Keratinocyte (primary cell): ENCODE measurements at places on chromosomes 6 and 20.
A peak's percentile ranks its signal among the peaks of the same experiment; 100 is the strongest.

- DNase-seq, result no peak
Measured at GRCh38 chr20:2104236-2104635, 2.6 kb downstream of the STK35 start.

- no peak for DNase-seq
Measured at GRCh38 chr20:18108326-18108725, 29.3 kb upstream of the KAT14 start.

DNA sequence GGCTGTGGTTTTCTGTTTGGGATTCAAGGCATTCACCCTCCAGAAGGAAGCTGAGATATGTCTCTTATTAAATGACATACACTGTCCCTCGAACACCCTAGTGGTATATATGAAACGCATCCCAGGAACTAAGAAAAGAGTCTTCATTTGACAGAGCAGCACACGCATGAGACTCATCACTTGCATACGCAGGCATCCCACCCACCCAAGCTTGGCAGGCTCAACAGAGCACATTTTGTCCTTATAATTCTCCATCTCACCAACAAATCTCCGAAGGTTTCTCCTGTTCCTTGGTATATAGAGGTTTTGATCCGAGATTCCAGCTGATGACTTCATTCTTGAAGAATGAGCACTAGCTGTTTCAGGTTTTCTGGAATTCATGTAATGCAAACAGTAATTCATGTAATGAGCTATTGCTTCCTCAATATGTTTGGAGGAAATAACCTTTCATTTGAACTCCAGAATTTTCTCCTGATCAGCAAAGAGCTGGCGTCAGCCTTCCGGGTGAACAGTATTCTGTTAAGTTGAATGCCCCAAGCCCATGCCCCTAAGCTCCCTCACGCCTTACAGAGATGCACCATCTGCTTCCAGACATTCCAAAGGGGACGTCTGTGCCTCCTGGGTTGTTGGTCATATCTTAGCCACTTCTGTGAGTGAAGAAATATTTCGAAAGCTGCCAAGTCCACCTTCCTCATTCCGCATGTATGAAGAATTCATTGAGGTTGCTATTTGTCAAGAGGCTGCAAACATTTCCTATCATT, 66.0 kb upstream of the CDH4 start:
- DNase-seq, result peak; percentile 77

GRCh38 chr6:131808460-131809269, 845 bp downstream of the ENPP1 start:
- no peak for DNase-seq

DNA sequence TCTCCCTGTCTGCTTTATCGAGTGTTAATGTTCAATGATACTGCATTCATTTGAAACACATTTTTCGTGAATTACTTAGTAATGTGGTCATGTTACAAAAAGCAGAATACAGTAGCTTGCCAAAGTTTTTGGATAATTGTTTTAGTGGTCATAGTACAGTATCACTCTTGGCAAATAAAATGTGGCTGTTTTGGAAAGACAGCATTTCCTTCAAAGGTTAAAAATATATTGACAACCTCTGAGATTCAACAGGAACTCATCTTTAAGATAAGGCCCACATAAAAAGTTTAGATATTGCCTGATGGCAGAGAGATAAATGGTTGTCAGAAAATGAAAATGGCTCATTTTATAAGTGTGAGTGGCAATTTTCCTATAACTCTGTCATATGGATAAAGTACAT, 297.7 kb upstream of the MAN1A1 start:
- no peak for DNase-seq

- no peak for DNase-seq
Measured at GRCh38 chr6:36946526-36946925, 8.0 kb upstream of the PI16 start.

DNA sequence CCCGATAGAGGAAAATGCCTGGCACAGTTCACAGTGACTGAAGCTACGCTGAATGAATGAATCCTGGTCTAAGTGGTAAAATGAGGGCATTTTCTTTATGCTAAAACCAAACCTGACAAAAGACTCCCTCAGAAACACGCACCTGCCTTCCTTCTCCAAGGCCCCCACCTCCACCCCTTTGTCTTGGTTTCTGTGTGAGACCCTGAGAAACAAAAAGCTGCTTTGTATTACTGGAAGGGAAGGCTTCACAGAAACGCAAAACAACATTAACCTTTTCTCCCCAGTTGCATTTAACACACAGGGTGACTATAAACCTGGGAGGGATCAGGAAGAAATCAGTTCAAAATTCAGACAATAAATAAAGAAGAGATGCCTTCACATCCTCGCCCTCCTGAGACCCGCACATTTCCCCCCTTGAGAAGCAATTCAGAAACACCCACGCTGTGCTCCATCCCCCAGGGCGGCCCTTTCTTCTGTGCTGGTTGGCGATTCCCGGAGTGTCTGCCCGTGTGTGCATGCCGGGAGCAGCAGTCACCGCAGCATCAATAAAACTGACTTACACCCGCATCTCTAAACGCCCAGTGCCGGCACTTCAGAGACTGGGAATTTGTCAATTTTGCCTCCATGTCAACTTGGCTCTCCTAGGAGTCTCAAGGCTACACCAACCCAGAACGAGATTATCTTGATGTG, 67.2 kb upstream of the TRAF3IP2 start:
- DNase-seq, result no peak

DNA sequence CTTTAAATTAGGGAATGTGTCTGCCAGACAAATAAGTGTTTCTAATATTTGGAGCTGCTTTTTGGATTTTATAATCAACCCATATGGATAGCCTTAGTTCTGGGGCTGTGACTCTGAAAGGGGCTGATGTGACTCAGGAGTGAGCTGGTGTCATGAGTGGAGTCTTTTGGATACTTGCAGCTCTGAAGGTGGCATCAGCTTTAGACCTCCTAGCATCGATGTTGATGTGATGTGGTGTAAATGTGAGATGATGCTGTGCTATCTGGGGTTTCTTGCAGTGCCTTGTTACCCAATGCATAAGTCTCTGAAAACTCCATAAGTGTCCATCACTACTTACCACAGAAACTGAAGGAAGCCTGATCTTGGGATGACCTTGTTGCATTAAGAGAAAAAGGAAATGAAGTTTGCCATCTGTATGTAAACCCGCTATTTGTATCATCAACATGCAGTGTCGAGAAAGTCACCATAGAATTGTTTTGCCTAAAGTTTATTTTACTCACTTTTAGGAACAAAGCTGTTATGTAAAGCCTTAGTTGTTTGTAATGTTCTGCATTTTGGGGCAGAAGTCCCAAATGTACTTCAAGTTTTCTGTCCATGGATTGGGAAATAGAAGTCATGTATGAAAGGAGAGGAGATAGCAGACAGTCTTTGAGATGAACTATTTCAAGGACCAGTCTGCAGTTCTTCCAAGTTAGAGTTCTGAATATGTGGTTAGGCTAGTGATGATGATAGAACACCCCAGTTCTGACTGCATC, 8.0 kb downstream of the FOXO3 start:
- no peak for DNase-seq

DNA sequence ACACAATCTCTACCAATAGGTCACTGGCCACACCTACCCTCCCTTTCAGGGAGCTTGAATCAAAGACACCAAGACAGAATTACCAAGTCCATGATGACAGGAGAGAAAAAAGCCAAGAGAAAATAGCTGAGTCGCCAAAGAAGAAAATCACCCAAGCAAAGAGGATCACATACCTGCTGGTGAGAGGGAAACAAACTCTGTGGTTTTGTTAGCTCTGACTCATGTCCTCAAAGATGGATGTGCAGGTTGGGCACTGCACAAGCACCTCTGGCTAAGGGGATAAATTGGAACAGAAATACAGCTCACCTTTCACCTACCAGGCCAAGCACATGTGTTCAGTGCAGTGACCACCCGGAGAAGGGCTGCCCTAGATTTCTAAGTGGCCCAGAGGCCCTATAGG, 114.8 kb downstream of the TFAP2A start:
- DNase-seq, result no peak

GRCh38 chr6:105300090-105300489, 102.8 kb downstream of the PREP start:
- DNase-seq, result no peak

GRCh38 chr6:169233181-169233580, 20.5 kb downstream of the THBS2 start:
- no peak for DNase-seq

GRCh38 chr6:163529605-163530004, 115.1 kb downstream of the QKI start:
- peak; percentile 26 for DNase-seq

GRCh38 chr6:73388433-73388799, 6.2 kb upstream of the DDX43 start:
- no peak for DNase-seq

GRCh38 chr20:40438161-40438830, 250.7 kb downstream of the MAFB start:
- no peak for DNase-seq

- DNase-seq, result no peak
Measured at GRCh38 chr20:41830702-41831101, 212.5 kb upstream of the CHD6 start.

DNA sequence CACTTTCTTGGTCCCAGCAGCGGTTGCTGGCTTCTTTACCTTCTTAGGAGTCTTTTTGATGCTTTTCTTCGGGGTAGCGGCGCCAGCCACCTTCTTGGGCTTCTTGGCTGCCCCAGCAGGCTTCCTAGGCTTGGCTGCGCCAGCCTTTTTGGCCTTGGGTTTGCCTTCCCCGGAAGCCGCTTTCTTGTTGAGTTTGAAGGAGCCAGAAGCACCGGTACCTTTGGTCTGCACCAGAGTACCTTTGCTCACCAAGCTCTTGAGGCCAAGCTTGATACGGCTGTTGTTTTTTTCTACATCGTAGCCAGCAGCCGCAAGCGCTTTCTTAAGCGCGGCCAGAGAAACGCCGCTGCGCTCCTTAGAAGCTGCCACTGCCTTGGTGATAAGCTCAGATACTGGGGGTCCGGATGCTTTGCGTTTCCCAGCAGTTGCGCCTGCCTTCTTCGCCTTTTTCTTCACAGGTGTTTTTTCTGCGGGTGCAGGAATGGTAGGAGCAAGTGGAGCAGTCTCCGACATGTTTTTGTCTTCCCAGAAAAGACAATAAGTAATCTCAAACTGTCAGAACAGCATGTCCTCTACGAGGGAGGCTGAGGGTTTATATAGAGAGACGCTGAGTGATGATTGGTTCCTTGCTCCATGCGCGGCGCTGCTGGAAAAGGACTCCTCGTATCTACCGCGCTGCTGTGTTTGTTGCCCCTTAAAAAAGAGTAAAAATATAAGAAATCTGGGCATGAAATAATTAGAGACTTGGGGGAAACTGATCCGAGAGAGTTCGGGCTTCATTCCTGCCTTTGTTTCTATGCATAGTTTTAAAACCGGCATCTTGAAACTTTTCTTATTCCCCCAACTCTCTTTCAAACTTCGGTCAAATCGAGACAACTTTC, 130.3 kb upstream of the BTN3A2 start:
- DNase-seq, result no peak

DNA sequence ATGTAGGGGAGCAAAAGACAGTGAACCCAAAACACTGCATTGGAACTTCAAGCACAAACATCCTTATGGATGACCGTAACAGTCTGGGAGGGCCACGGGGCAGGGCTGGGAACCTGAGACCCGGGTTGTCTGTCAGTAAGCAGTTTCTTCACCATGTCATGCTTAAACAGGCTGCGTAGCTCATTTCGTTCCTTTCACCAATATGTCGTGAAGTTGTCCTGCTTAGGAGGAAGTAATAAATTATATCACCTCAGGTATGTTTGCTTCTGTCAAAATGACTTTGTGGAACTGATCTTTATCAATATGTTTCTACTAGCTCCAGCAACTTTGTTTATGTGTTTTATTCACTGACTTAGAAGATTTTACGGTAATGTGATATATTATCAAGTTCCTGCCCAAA, 12.4 kb upstream of the MAK start:
- DNase-seq, result no peak

DNA sequence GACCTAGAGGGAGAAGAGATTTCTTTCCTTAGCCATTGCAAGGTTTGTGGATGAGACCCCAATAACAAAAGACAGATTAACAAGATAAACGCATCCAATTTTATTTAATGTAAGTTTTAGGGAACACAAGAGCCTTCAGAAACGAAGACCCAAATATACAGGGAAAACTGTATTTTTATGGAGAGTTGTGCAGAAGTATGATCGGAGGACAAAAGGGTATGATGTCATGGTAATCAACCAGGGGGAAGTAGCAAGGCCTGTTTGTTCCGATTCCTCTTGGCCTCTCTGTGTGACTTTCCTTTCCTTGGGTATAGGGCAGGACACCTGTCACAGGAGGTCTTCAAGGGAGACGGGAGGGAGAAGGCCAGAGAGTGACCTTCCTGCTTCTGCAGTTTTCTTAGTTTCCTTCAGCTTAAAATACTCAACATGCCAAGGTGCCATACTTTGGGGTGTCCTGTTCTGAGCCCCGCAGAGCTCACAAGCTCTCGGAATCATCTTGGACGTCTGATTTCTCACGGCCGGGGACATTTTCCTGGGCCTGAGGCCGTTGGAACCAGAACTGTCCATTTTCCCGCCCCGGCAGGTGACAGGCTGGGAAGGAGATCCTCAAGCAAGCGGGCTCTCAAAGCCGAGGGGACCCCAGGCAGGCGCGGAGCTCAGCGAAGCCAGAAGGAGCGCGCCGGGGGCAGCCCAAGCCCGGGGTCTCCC, 21.7 kb downstream of the TMC2 start:
- no peak for DNase-seq

DNA sequence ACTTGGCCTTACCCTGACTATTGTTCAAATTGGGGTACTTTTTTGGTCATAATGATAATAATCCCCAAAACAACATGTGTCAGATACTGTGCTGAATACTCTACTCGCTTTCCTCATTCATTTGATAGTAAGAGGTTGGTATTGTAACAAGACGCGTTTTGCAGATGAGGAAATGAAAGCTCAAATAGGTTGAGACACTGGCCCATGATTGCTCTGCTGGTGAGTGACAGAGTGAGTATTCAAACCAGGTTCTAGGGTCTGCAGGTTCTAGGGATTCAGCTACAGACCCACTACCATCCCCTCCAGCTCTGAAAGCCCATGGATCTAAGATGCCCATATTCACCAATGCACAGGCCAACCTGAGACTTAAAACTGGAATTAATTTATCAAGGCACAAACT, 1.3 kb upstream of the ENPP4 start:
- no peak for DNase-seq

- no peak for DNase-seq
Measured at GRCh38 chr6:145204301-145204700, 531.0 kb downstream of the EPM2A start.

DNA sequence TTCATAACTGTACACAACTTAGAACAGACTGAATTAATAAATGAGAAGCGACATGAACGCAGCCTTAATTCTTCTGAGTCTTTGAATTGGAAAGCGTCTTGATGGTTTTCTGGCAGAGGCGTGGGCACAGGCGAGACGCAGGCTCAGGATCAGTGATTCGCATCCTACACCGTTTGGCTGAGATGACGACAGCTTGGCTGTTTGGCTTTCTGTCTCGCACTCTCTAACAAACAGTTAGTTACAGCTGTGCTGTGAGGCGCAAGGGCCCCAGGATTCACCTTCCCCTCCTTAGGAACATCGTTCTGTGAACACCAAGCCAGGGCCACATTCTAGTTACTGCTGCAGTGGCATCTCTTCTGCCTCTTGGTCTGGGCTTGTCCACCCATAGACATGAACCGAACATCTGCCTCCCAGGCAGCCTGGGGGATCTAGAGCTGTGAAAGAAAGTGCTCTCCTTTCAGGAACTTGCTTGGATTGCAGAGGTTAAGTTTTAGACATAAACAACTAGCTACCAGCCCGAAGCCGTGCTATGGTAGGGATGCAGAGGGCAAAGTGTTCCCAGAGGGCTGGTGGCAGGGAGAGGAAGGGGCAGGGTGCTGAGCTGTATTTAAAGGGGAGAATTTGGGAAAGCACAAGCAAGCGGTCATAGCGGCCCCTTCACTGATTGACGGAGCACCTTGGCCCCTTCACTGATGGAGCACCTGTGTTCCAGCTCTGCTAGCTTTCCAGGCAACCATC, 49.6 kb downstream of the TCP11 start:
- DNase-seq, result no peak
